ENCODE measurements at places on chromosomes 1 and 21. TPM values are rescaled to one million over a fixed set of nuclear protein-coding genes. Genes with fewer than 3 reads are reported as not detected.

DNA sequence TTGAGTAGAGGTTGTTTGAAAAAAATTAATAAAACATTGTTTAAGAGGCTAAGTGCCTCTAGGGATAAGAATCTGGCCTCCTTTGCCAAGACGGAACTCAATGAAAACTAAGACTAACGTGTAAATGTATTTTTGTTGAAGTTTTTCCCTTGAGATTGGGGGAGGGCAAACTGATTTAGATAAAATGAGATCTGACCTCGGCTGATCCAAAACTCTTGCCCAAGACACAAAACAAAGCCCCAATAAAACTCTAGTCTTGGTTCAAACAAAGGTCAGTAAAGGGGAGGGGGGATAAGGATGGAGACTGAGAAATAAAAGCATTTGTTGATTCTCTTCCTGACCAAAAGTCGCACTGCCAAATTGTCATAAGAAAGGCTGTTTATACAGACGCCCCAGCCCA is 134.8 kb upstream of the DPT start:
- no peak for DNase-seq

DNA sequence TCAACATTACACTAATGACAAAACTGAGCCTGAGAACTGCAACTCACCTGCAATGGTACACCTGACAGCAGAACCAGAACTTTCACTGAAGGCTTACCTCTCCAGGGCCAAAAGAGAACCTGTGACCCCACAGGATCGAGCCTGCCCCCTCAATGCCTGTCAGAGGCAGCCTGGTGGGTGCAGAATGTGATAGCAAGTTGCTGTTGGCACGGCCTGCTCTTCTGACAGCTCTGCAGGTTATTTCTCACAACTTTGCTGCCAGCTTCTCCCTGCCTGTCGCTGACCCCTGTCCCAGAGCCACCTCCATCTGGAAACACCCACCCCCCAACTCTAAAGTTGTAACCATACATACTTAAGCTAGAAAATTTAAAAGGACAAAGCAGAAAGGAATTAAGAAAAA is 35.2 kb downstream of the HIVEP3 start:
- no peak for DNase-seq

DNA sequence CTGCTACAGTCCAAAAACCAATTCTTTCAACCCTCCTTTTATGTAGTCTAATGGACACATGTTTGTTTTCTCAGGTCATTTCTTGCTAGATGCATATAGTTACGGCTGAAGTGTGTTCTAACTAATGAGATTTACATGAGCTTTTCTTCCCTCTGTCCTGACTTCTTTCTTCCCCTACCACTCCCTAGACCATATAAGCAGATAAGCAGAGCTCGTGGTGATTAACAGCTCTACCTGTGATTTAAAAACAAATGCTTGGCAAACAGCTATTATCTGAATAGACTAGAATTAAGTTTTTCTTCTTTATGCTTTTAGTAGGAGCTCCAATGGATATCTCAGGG is 18.6 kb downstream of the KHDRBS1 start:
- no peak for DNase-seq

GRCh38 chr1:33408093-33408436 is 22.8 kb downstream of the PHC2 start:
- no peak for DNase-seq

Gene SNX7
- not detected for total RNA-seq

DNA sequence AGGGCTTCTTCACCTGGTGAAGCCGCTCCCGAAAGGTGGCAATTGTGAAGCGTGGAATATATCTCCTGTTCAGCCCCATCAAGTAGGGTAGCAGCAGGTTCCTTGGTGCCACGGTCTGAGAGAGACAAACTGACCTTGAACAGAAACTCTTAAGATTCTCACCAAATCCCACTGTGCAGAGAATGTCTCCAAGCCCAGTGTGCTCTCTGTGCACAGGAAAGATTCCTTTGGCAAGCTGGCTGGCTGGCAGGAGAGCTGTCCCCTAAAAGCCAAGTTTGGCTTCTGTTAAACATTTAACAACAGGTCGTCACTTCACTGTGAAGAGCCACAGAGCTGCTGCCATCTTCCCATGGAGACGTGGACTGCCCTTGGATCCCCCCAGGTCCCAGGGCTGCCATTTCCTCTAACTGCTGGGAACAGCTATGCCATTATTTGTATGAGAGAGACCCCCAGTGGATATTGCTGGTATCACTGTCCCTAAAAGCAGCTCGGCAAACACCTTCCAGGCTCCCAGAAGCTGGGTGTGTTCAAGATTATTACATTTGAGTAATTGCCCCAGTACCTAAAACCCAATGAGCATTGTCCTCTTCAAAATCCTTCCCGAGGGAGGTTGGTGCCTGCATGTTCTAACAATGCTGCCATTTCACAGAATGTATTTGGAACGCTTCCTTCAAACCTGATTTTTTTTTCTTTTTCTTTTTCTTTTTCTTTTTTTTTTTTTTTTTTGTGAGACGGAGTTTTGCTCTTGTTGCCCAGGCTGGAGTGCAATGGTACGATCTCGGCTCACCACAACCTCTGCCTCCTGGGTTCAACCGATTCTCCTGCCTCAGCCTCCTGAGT is 71.8 kb downstream of the CD58 start:
- DNase-seq = peak; percentile 26

- no peak for DNase-seq
Observed at GRCh38 chr21:43333298-43334062, 93.5 kb downstream of the SIK1 start.

GRCh38 chr1:6367381-6368012 is 26.1 kb downstream of the ACOT7 start:
- no peak for DNase-seq

GRCh38 chr1:183622884-183623785 is 12.4 kb downstream of the ARPC5 start:
- DNase-seq = peak; percentile 65

- DNase-seq = no peak
Observed at GRCh38 chr1:115313182-115313581, 24.9 kb downstream of the NGF start.

DNA sequence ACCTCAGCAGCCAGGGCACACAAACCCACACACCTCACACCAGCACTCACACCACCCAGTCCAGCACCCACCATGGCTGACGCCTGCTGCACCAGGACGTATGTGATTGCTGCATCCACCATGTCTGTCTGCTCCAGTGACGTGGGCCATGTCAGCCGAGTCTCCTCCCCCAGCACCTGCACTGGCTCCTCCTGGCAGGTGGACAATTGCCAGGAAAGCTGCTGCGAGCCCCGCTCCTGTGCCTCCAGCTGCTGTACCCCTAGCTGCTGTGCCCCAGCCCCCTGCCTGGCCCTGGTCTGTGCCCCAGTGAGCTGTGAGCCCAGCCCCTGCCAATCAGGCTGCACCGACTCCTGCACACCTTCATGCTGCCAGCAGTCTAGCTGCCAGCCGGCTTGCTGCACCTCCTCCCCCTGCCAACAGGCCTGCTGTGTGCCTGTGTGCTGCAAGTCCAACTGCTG is at the start of gene KRTAP10-8:
Gene KRTAP10-8, plus strand, starts transcription at position 51 of the 458 bp plus-strand sequence. Its CDS starts 22 bp downstream, at position 73.
- DNase-seq = no peak

- DNase-seq = no peak
Observed at GRCh38 chr1:165912638-165913037, 85.2 kb downstream of the UCK2 start.

- DNase-seq = no peak
Observed at GRCh38 chr1:76951153-76951552, 83.9 kb downstream of the ST6GALNAC5 start.

DNA sequence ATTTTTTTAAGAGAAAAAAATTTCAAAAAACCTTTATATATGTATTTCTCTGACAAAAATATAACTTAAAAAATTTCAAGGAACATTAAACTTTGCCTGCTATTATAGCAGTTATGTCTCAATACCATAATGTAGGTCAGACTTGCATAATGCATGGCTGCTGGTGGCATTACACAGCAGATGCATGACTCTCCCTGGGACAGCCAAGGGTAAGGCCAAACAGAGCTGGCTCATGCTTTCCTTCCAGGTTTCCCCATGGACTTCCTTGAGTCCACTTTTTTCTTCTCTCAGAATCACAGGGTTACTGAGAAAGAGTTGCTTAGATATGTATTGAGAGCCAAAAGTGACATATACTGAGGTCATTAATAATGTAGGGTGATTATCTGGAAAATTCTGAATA is 43.7 kb downstream of the RHOU start:
- DNase-seq = no peak

DNA sequence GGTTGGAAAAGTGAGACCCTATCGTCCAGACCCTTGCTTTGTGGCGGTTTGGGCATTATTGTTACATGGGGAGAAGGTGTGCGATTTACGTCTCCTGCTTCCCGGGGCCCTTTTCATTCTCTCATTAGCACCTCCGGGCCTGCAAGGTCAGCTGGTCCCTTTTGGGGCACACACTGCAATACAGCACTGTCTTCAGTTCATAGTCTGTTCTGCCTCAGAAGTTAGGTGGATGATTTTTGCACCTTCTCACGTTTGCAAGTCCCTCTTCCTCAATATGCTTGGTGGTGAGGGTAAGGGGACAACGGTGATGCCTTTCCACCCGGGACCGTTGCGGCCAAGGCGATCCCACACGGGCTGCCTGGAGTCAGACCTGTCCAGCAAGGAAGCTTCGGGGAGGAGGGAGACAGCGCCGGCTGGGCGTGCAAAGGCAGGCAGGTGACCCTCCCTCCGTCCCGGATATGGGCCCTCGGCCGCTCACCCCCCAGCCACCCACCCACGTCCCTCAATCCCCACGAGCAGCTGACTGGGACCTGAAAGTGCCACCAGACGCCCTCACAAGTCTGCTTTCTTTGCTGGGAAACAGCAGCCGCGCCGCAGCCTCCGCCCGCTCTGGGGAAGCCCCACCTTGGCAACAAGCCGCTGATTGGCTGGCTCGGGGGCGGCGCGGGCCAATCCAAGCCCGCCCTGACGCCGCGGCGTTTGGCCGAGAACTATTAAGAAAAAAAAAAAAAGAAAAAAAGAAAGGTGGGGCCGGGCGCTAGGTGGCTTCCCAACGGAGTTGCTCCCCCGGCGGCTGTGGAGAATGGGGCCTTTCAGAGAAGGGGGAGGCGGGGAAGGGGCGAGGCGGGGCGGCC is 21.7 kb downstream of the BTG2 start:
- DNase-seq = peak; percentile 94

GRCh38 chr1:27883536-27883935 is 11.2 kb downstream of the THEMIS2 start:
- no peak for DNase-seq

DNA sequence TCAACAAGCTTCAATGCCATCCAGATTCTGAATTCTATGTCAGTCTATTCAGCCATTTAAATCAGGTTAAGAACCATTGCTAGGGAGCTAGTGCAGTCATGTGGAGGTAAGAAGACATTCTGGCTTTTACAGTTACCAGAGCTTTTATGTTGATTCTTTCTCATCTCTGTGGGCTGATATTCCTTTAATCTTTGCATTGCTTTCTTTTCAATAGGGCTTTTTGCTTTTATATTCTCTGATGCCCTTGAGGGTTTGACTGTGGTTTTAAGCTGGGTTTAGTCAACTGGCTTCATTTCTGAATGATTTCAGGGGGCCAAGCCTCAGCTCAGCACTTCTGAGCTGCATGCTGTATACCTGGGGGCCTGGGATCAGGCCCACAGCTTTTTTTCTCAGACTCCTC is 51.0 kb upstream of the GORAB start:
- no peak for DNase-seq

GRCh38 chr1:210905944-210906453 is 227.9 kb downstream of the KCNH1 start:
- DNase-seq = no peak

Gene FAM177B
- not detected for total RNA-seq

Gene LAPTM5
- 625 TPM for total RNA-seq

- no peak for DNase-seq
Observed at GRCh38 chr1:180092931-180093650, 61.6 kb upstream of the QSOX1 start.

DNA sequence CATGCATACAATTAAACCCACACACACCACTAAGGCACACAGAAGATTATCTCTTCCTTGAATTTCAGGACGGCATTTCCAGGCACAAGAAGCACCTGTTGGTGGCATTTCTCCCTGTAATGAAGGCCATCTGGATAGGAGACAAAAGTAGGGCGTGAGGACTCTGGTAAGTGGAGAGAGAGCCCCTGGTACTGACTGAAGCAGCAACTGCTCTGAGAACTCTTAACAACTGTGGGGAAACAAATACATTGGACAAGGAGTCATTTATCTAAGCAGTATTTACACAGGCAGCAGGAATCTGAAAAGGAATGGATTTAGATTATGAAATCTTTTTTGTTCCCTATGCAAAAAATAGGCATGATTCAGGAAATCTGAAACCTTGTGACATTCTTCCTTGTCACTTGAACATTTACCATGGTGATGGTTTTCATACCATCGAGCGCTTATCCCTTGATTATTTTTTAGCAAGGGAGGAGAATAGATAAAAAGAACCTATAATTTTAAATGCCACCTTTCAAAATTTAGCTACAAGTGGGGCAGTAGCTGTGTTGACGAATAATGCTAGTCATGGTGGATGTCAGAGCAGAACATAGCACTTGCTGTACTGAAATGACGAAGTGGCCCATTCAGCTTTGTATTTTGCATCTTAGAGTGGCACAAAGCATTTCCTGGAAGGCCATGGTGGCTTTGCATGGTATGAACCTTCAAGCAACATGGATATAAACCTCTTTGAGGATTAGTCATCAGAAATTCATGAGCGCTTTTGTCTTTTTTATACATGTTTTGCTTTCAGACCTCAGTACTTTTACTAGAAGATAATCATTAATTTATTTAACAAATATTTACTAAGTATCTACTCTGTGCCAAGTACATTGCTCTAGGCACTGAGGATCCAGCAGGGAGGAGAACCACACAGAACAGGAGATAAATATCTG is 362.0 kb downstream of the ADGRL2 start:
- DNase-seq = no peak

Gene FAM151A
- total RNA-seq = not detected

- DNase-seq = no peak
Observed at GRCh38 chr1:53066488-53066887, 4.5 kb downstream of the PODN start.

Gene S100B
- 0.52 TPM for total RNA-seq

- DNase-seq = no peak
Observed at GRCh38 chr1:181936768-181937581, 124.5 kb downstream of the ZNF648 start.

- DNase-seq = no peak
Observed at GRCh38 chr1:9080705-9081291, 11.4 kb upstream of the SLC2A5 start.

DNA sequence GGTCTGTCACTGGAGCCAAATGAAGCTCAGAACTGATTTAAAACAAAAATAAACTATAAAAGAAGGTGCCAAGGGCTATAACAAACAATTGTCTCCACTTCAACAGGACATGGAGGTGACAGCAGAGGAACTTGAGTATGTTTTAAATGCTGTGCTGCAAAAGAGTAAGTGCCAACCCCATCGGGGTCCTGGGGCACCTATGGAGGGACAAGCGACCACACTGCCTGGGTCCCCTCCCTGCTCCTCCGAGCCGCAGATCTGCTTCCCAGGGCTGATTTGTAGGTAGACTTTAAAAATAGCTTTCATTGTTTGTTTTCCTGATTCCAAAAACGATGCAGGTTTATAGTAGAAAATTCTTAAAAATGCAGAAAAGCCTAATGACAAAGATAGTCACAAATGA is 42.8 kb downstream of the CAPN9 start:
- DNase-seq = no peak

GRCh38 chr1:2595812-2596529 is 9.4 kb downstream of the PRXL2B start:
- DNase-seq = no peak

Gene KCNA3
- 118 TPM for total RNA-seq

- DNase-seq = peak; percentile 76
Observed at GRCh38 chr1:181424786-181425403, 58.4 kb upstream of the CACNA1E start.

Gene ESPN
- total RNA-seq = 2.0 TPM

- no peak for DNase-seq
Observed at GRCh38 chr21:26748066-26748465, 97.1 kb downstream of the ADAMTS1 start.
